Renal cortex interstitium (tissue), 15 donors: ENCODE measurements at places on chromosomes 5 and 9.

DNA sequence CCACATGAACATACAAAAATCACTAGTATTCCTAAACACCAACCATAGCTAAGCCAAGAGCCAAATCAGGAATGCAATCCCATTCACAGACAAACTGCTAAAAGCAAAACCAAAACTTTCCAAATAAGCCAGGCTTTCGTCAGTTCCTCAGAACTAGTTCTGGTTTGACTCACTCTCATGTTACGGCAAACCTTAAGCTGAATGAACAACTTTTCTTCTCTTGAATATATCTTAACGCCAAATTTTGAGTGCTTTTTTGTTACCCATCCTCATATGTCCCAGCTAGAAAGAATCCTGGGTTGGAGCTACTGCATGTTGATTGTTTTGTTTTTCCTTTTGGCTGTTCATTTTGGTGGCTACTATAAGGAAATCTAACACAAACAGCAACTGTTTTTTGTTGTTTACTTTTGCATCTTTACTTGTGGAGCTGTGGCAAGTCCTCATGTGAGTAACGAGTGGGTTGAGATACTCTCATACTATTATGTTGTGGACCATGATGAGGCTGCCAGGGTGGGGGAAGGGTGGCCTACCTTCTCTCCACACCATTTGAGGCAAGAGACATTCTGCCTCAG, at the start of gene PDCD1LG2:
TSS of gene PDCD1LG2 (plus strand) at position 172 of the 572 bp plus-strand sequence. CDS start 12,016 bp downstream, outside the sequence.
- DNase-seq: no peak

DNA sequence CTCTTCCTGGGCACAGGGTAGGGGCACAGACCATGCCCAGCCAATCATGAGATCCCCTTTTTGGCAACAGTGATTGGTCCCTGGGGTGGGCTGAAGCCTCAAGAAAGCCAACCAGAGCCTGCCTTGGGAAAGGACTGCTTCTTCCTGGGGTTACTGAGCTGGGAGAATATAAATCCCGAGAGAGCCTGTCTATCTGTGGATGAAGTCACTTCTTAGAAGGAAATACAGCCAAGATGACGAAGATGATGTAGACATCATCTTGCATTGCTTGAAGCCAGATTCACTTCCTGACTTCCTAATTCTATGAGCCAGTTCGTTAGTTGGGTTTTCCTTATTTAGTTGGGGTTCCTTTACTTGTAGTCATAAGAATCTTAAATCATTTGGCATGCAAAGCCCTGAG, 50.1 kb upstream of the PWWP2A start:
- no peak for DNase-seq

DNA sequence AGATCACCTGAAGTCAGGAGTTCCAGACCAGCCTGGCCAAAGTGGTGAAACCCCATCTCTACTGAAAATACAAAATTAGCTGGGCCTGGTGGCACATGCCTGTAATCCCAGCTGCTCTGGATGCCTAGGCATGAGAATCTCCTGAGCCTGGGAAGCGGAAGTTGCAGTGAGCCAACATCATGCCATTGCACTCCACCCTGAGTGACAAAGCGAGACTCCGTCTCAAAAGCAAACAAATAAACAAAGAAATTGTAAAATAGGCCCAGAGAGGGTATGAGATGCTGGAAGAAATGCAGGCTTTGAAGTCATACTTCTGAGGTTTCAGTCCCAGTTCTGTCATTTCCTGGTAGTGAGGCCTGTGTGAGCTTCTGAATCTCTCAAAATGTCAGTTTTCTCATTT, 5.3 kb upstream of the ARHGEF37 start:
- no peak for DNase-seq

DNA sequence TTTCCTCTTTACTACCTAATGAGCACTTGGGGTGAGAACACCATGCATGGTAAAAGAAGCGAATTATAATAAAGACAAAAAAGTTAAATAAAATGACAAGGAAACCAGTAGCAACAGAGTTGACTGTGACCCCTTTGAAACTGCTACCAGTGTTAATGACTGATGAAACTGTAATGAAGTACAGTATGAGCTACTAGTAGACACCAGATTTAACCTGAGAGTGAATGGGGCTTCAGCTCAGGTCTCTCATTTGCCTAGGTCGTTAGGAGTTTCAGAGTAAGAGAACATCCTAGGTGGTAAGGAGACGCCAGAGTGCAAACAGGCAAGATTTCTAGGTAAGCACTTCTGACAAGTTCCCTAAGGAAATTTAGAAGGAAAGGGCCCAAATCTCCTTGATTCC, 346.4 kb downstream of the BNC2 start:
- no peak for DNase-seq

- no peak for DNase-seq
Measured at GRCh38 chr5:37212096-37212495, 37.1 kb downstream of the CPLANE1 start.

DNA sequence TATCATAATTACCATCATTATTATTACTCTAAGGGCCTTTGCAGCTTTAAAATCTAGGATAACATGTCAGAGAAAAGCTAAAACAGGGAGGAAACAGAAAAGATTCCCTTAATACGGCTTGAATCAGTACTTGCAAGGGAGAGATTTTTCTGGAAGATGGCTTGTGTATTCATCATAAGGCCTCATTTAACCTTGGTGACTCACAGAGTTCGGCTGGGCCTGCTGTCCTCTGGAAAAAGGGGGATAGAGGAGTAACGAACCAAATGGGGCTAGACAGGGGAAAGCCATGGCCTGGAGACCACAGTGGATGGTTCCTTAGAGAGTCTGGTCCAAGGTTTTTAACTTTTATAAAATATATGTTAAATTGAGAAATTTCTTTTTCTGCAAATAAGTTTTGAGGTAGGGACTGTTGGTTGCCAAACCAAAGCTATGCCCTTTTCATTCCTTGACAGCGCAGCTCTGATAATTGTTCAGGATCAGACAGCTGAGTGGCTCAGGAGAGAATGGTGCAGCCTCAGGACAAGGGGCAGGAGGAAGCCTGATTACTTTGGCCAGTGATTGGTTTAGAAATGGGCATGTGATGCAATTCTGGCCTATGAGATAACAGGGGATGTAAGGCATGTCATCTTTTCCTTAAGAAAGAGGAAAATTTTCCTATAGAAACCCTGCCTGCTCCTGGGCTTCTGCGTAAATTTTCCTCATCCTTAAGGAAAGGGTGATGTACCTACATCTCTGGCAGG, 25.6 kb upstream of the GSN start:
- DNase-seq: no peak

DNA sequence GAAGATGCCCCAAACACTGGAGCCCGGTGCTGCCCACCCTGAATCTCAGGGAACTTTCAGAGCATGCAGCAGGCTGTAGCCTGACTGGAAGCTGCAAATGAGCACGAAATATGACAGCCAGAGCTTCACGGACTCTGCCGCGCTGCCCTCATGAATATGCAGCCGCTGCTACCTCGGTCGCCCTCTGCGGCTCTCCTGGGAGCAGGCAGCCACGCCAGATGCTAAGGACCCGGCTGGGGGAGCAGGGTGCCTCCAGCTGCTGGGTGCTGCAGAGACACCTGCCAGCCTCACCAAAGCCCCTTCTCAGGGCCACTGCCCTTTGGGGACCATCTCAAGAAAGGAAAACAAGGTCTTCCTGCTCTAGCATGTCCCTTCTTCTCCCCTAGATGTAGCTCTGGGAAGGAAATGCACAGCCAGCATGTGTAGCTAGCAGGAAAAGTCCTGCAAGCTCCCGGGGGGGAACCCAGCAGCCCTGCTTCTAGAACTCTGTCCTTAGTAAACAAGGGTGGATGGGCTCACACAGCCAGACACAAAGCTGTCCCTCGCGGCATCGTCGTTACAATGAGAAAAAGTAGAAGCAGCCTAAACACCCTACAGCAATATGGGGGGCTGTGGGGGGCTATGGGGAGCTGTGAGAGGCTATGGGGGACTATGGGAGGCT, 56.8 kb upstream of the OLFM1 start:
- DNase-seq: no peak

GRCh38 chr5:141742866-141743851, 61.1 kb upstream of the ARAP3 start:
- DNase-seq: peak; percentile 61

DNA sequence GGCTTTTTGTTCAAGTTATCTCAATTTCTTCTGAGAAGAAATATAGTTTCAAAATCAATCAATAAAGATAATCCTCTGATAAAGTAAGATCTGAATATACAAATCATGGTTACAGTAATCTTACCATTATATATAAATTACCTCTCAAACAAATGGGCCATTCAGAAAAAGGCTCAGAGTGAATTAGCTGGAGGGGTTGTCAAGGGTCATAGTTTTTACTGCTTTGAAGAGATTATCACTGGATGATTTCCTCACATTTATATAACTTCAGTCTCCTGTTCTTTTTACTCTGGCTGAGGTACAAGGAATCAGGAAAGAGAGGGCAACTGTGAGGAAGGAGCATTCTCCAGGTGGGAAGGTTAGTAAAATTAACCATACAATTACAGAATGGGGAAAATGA, 148.6 kb upstream of the ELL2 start:
- no peak for DNase-seq

DNA sequence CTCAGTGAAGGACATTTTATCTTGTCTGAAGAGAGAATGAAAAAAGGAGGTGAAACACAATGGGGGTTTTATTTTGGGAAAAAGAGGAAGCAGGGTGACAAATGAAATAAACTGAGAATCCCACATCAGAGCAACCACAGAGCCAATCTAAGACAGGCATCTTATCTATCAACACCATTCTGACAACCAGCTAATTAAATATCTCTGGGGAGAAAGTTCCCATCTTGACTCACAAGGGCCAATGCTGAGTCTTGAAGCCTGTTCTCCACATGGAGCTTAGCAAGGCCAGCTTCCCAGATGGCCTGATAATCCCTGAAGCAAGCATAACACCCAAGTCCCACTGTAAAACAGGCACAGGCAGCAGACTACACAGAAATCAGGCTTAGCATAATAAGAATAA, 30.4 kb downstream of the DPYSL3 start:
- DNase-seq: no peak

DNA sequence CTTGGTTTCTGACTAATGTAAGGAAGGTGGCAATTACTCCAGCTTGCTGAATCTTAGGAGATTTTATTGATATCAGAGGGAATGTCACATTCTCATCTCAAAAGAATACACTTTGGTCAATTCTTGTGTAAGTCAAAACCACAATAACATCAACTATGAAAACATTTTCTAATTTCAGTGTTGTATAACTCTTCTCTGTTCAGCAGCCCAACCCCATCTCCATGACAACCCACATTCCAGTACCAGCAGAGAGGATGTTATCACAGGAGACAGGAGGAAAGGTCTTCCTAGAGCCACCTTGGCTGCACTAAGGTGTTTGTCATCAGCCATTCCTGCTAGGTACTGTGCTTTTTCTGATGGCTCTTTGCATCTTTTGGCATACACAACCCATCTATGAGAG, 529.1 kb upstream of the BRINP1 start:
- no peak for DNase-seq

DNA sequence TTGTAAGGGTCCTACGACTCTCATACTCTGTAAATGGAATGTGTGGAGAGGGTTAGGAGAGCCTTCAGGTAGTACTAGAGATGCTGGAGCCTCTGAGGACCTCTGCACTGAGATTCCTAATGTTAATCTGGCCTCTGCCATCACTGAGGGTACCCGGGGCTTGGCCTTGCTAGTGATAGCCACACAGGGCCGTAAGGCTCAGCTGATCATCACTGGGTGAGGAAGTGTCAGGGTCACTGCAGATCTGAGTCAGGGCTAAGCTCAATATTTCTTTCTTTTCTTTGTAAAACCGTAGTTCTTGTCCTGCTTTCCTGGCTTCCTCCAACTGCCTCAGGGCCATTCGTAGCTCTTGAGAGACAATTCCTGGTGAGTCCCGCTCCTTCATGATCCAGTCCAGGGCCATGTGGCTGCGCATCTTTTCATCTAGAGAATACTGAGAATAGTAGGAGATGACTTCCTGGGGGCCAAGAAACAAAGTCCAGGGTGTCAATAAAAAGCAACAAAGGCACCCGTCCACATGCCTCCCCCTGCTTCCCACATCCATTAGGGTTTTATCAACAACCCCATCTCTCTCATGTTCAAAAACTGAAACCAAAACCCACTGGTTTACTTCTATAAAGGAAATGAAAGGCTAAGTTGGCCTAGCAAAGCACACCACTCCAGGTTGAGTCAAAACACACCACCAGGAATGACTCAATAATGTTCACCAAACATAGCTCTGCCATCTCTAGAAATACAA, 47.7 kb downstream of the LIX1 start:
- no peak for DNase-seq

- no peak for DNase-seq
Measured at GRCh38 chr9:20524776-20525175, 97.5 kb downstream of the MLLT3 start.

- DNase-seq: no peak
Measured at GRCh38 chr5:39466846-39467245, 42.1 kb upstream of the DAB2 start.

DNA sequence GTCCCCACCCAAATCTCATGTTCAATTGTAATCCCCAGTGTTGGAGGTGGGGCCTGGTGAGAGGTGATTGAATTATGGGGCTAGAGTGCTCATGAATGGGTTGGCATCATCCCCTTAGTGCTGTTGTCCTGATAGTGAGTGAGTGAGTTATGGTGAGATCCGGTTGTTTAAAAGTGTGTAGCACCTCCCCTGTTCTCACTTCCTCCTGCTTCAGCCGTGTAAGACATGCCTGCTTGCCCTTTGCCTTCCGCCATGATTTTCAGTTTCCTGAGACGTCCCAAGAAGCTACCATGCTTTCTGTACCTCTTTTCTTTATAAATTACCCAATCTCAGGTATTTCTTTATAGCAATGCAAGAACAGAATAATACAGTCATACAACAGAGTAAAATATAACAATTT, 742 bp upstream of the LECT2 start:
- no peak for DNase-seq

DNA sequence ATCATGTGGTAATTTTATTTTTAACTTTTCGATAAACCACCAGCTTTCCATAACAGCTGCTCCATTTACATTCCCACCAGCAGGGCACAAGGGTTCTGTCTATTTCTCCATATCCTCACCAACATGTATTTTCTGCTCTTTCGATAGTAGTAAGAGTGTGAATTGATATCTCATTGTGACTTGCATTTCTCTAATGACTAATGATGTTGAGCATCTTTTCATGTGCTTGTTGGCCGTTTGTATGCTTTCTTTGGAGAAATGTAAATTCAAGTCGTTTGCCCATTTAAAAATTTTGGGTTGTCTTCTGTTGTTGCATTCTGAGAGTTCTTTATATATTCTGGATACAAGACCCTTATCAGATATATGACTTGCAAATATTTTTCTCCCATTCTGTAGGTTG, 45.9 kb downstream of the PSD2 start:
- DNase-seq: no peak
